ENCODE measurements at places on chromosomes 7 and 10.

- DNase-seq = peak; percentile 63
Measured at GRCh38 chr7:67019562-67020390, 23.1 kb downstream of the TYW1 start.

- no peak for DNase-seq
Measured at GRCh38 chr10:123607386-123607785, 58.8 kb upstream of the GPR26 start.

DNA sequence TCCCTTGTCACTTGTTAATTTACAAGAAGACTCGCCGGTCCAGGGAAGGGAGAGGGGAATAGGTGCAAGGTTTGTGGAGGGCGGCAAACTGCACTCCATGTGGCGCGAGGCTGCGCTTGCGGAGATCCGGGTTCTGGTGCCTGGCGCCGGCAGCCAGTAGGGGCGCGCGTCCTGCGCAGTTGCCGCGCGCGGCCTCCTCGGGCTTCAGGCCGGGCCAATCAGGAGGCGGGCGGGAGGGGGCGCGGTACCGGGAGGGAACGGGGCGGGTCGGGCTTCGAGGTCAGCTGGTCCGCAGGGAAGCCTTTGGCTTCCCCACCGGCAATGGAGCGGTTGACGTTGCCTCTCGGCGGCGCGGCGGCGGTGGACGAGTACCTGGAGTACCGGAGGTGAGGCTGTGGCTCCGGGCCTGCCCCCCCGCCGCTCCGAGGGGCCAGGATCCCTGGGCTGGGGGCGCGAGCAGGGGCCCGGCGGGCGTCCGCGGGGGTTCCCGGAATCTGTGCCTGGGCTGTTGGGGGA is at the start of gene FAM221A:
Gene FAM221A (plus strand): TSS at position 302 of the 516 bp plus-strand sequence. CDS start 20 bp downstream, at position 322.
- DNase-seq = peak; percentile 69

- DNase-seq = peak; percentile 95
Measured at GRCh38 chr7:76317782-76318487, 15.5 kb downstream of the HSPB1 start.

DNA sequence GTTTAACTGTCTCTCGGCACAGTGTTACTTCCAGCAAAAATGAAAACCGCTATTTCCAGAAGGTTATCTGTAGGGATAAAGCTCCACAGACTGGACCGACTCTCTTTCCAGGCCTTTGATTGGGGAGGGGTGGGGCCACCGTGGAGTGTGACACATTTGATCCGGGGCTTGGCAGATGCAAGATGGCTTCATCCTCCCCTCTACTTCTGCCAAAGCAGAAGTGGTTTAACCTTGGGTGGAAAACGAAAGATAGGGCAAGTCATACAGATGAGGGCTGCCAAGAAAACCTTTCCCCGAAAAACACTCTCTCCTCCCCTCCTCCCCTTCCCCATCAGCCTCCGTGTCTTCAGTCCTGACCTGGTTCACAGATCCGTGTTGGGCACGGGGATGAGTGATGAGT is 139.7 kb upstream of the SH2B2 start:
- DNase-seq = no peak

DNA sequence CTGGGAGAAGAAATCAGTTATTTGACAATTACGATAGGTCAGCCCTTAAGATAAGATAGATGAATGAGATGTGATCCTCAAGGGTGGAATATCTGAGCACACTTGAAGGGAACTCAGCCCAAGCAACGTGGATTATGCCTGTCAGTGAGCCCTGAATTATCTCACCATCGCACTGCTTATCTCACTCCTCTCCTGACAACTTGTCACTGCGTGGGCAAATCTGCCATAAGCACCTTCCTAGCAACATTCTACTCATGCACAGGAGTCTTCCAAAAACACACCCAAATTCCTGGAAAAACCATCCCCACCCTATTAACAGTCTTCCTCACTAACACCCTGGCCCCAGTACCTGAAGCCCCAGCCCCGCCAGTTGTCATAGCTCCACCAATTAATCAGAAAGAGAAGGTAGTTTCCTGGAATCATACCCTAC is 46.5 kb upstream of the IL6 start:
- DNase-seq = no peak

- peak; percentile 67 for DNase-seq
Measured at GRCh38 chr7:34042406-34042805, 137.1 kb downstream of the BMPER start.

DNA sequence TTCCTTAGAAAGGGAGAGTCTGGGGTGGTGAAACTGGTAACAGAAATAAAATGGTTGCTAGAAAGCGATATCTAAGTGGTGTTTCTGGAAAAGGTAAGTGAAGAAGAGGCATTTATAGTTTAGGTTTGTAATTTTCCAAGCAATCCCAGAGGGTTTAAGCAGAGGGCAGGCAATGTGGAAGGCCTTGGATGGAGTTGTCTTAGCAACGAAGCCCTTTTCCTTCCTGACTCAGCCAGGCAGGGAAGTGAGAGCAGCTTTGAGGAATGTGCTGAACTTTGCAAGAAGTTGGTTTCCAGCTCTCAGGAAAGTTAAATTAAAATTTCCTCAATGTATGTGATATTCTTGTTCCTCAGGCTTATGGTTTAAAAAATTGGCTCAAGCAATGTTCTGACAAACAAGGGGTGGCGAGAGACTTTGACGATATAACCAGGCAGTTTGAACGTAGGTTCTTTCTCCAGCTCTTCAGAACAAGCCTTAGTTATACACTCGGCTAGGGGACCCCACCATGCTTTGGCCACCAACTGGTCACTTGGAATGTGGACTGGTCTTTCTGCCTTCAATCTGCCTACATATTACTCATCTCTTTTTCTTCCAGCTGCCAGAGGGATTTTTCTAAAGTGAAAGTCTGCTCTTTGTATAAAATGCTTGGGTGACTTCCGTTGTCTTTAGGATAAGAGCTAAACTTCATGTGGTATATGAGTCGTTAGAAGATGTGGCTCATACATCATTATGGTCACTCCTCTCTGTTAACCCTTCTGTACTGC is 66.9 kb upstream of the SLC25A13 start:
- DNase-seq = peak; percentile 78

DNA sequence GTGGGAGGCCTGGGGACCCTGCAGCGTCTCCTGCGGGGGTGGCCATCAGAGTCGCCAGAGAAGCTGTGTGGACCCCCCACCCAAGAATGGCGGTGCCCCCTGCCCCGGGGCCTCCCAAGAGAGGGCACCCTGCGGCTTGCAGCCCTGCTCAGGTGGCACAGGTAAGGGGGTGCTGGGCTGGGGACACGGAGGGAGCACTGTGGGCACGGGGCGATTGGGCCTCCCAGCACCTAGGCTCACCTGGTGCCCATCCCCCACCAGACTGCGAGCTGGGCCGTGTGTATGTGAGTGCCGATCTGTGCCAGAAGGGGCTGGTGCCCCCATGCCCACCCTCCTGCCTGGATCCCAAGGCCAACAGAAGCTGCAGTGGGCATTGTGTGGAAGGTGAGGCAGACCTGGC is 29.6 kb upstream of the ZNF467 start:
- DNase-seq = no peak

GRCh38 chr7:47443049-47443448 is 138.9 kb downstream of the TNS3 start:
- no peak for DNase-seq

DNA sequence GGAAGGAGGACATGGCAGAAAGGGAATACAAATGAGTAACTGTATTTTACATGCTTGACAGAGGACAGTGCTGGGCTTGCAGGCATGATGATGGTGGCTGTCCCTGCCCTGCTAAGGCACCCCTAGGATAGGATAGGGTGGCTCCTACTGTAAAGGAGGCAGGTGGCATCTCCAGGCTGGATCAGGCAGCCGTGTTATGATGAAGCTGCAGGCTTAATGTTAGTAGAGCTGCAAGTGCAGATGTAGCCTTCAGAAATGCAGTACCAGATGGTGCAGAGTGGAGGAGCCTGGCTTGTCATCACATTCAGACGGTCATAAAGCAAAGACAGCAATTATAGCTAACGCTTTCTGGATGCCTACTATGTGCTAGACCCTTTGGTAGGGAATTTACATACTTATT is 287.9 kb upstream of the PODXL start:
- DNase-seq = no peak

DNA sequence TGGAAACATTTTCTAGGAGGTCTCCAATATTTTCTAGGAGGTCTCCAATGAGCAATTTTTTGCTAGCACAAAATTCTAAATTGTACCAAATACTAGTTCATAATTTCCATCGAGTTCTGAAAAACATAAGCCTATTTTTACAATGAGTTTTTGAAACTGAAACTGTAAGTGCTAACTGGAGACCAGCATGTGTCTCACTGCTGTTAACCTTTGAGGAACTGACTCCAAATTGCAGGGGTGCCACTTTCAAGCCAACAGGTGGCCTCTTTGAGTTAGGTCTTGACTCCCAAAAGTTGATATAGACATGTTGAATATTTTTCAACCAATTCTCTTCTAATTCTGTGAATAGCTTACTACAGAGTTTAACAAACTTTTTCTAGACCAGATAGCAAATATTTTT is 58.8 kb downstream of the CAV1 start:
- DNase-seq = no peak

DNA sequence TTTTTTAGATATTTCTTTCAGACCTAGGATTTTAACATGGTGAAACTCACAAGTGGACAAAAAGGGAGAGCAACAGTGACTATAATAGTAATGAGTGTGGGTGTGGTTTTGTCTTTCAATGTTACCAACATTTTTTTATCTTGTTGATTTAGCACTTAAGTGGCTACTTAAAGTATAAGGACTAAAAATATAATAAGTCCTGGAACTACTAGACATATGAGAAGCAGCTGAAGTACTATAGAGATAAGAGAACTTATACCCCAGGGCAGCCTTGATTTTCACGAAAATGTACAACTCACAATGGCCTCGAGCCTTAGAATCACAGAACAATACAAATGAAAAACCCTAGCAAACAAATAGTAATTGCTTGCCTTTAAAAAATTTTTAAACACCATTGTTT is 1151.8 kb downstream of the TYW1 start:
- DNase-seq = no peak

GRCh38 chr10:85995791-85996190 is 370.8 kb downstream of the GRID1 start:
- no peak for DNase-seq

- no peak for DNase-seq
Measured at GRCh38 chr7:80604436-80604835, 34.0 kb upstream of the CD36 start.

GRCh38 chr10:123642293-123642692 is 23.9 kb upstream of the GPR26 start:
- no peak for DNase-seq

GRCh38 chr10:21173802-21174714 is 276.9 kb upstream of the NEBL start:
- DNase-seq = peak; percentile 14

- peak; percentile 8 for DNase-seq
Measured at GRCh38 chr7:78528964-78529363, 730.4 kb downstream of the PHTF2 start.

GRCh38 chr10:349081-349480 is 213.8 kb downstream of the ZMYND11 start:
- DNase-seq = no peak

DNA sequence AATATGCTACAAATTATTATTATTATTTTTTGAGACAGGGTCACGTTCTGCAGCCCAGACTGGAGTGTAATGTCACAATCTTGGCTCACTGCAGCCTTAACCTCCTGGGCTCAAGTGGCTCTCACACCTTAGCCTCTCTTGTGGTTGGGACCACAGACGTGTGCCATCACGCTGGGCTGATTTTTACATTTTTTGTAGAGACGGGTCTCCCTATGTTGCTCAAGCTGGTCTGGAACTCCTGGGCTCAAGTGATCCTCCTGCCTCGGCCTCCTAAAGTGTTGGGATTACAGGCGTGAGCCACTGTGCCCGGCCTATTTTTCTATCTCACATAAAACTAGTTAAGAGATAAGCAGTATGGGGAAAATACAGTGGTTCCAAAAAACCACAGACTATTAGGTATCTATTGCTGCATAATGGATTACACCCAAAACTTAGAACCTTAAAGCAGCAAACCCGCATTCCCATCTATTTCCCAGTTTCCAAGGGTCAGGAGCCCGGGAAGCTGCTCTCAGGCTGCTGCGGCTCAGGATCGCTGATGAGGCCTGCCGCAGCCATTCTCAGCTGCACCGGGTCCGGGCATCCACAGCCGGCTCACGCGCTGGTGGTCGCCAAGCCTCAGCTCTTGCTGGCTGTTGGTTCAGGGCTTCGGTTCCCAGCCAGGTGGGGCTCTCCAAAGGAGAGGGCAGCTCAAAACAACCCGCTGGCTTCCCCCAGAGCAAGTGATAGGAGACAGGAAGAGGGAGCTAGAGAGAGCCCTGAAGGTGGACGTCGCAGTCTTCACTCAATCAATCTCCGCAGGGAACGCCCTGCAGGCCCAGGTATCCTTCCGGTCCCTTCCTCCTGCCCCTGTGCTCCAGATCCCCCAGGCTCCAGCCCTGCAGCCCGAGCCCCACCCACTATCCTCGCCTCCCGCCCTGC is 128.2 kb downstream of the UBE2H start:
- DNase-seq = peak; percentile 35

DNA sequence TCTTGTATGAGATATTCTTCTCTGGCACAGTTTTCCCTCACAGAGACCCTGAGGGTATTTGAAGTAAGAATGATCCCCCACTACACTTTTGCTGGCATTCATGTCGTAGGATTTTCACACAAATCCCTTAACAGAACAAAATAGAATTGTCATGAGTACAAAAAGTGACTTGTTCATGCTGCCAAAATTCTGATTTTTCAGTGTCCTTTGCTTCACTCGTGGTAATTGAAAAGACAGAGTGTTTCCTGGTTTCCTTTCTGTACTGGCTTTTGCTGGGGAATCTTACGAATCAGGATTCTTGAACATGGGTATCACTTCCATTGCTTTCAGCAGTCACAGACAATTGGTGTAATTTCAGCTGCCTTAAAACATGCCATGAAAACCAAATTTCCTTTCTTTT is 756.3 kb downstream of the REEP3 start:
- no peak for DNase-seq

DNA sequence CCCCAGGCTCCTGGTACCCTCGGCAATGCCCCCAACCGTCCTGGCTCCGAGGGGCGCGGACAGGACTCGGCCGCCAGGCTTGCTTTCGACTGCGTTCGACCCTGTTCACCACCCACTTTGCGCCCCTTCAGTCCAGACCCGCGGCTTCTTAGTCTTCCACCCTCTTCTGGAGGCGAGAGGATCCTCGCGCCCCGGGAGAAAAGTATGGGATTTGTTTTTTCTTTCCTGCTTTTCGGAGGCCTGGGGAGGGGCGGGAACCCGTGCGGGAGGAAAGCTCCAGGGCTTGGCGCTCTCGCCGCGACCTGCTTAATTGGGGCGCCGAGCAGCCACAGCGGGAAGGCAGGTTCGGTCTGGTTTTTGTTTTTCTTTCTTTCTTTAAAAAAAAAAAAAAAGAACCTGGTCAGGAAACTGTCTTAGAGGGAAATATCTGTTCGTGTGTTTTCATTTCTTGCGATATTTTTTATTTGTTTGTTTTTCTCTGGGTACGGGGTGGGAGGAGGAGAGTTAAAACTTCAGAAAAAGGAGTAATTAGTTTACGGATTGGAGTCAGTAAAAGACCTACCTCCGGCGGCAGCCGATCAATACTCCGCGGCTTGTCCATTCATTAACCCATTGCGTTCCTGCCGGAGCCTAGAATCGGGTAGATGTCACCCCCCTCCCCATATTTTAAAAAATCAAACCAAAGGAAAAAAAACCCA is 1.6 kb downstream of the EMX2 start:
- DNase-seq = peak; percentile 20
